SIG-M5 (cell line): ENCODE measurements at places on chromosomes 4 and X.

GRCh38 chr4:1402021-1402515 lies 4.2 kb downstream of the NKX1-1 start:
- no peak for DNase-seq

DNA sequence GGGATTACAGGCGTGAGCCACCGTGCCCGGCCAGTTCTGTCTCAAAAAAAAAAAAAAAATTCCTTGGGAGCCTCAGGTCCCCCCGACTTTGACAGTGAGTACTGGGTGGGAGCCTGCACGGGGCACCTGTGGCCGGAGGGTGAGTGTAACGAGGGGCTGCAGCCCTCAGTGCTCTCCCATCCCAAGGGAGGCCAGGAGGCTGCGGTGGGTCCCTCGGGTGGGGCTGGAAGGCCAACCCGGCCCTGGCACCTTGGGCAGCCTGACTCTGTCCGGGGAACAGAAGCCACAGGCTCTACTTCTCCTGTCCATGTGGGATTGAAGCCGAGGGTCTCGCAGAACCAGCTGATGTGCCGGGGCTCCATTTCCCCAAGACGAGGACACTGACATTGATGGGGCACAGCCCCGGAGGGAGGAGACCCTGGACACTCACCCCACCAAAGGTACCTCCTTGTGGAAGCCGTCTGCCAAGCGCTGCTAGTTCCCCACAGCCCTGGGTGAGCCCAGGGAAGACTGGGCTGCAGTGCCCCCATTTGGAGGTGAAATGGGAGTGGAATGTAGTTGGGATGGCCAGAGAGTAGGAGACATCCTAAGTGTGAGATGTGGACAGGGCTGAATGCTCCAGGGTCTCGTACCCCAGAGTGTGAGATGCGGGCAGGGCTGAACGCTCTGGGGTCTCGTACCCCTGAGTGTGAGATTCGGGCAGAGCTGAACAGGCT lies 2.3 kb upstream of the SLC26A1 start:
- no peak for DNase-seq

DNA sequence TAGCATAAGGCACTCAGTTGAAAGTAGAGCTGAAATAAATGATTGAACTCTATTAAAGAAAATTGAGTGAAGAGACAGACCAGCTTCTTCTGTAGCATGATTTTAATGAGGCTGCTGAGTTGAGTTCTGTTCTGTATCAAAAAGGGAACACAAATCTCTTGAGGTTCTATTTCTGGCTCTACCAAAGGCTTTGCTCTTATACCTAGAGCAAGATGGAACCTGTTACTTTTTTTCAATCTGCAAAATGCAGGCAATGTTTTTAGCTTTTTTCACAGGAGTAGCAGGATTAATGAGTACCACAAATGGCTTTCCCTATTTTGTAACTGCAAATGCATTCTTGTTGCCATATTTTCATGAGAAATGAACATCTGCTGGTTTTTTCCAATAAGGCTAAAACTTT lies 4.2 kb upstream of the ERVMER34-1 start:
- no peak for DNase-seq

DNA sequence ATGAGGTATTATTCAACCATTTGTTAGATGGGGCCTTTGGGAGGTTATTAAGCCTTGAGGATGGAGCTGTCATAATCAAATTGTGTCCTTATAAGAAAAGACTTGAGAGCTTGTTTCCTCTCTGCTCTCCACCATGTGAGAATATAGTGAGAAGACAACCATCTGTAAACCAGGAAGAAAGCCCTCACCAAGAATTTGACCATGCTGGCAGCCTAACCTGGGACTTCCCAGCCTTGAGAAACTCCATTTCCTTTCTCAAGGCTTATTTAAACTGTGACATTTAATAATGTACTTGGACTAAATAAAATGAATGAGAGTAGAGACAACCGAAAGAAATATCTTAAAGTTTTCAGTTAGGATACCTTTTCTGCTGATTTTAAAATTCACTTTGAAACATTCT lies 83.7 kb upstream of the GC start:
- no peak for DNase-seq

DNA sequence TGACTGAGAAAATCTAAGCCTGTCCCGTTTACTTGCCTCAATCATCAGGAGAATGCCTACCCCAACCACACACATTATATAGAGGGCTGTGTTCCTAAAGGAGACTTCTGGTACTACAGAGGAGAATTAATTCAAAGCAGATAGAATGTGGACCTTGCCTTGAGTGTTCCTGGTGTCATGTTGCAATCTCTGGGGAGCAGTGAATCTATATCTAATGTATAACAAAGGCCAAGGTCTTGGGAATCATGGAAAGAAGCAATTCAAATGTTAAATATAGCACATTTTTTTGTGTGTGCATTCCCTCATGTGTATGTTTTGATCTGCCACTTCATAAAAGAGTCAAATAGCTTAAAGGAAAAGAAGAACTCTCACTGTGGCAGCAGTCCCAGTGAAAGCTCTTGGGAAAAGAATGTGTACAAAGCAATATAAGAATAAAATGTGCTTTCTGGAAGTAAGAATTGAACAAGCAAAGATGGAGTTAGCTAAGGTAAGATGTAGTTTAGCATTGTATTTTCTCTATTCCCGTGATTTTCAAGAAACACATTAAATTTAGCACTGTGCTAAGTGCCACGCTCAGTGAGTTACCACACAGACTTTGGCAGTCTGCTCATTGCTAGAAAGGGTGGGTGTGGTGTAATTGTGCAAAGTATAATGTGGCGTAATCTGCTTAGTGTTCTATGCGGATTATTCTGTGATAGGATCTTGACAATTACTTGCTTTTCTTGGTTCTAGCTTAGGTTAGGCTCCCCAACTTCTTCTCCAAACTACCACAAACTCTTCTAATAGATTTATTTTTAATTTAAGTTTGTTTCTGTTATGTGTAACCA lies 13.7 kb downstream of the ADH6 start:
- DNase-seq: no peak

- DNase-seq: no peak
Measured at GRCh38 chr4:184688447-184688846, 38.9 kb downstream of the PRIMPOL start.

- no peak for DNase-seq
Measured at GRCh38 chr4:145828802-145829485, 109.7 kb downstream of the ZNF827 start.

DNA sequence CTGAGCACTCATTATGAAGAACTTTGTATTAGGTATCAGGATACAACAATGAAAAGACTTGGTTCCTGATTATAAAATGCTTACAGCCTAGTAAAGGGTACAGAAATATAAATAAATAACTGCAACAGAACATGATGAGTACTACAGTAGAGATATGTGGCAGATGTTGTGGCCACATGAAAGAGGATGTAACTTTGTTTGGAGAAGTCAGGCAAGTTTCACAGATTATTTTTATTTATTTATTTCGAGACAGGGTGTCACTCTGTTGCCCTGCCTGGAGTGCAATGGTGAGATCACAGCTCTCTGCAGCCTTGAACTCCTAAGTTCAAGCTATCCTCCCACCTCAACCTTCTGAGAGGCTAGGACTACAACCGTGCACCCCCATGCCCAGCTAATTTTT lies 15.8 kb upstream of the UBE2K start:
- DNase-seq: no peak

DNA sequence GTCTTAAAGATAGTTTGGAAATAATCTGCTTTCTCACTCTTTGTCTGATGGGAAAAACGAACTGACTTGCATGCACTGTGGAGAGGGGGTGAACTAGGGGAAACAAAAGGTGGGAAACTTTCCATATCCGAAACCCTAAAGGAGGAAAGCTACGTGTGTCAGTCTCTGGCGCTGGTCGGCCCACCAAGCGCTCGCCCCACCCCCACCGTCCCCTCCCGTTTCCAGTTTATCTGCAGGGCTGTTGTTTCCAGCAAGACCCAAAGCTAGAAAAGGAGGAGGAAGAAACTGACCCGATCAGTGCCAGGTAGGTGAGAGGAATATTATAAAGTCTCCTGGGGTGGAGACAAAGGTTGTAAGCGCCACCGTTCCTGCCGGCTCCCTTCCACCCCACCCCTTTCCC lies 552 bp downstream of the TCEAL9 start:
- no peak for DNase-seq

DNA sequence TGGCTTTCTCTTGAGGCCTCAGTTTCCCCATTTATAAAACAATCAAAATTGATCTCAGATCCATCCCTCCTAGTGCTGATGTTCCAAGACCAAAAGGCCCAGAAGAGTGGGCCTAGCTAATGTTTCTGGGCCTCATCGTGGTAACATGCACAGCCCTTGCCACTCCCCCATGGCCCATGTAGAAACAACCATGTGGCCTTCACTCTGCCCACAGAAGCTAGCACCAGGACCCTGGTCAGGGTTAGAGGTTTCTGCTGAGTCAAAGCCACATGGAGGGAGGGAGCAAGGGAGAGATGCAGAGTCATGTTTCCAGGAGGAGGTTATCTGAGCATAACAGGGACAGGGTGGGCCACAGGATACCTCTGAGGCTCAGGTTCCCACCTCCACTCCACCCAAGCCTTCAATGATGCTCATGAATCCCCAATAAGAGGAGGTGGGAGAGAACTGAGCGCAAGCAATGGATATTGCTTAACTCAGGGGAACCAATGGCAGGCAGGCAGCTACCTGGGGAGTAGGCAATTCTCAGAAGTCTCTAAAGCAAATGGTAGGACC lies 16.9 kb downstream of the OTUD5 start:
- no peak for DNase-seq

DNA sequence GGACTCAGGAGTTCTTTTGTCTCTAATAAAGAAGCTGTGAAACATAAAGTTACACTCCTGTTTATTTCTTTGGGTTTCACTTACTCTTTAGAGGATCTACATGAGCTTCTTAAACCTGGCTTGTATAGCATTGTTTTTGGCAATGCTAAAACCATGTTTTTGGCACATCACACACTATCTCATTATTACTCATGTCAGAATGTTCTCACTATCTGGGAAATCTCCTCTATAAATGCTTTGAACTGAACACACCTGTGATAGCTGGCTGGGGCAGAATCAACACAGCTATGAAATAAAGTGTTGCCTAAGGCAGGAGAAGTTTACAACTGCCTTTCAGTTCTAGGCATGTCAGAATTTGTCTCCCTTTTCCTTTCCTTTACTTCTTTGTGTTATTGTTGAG lies 52.6 kb downstream of the SULT1B1 start:
- DNase-seq: no peak

GRCh38 chr4:2928242-2929176 lies 34.7 kb downstream of the NOP14 start:
- no peak for DNase-seq

DNA sequence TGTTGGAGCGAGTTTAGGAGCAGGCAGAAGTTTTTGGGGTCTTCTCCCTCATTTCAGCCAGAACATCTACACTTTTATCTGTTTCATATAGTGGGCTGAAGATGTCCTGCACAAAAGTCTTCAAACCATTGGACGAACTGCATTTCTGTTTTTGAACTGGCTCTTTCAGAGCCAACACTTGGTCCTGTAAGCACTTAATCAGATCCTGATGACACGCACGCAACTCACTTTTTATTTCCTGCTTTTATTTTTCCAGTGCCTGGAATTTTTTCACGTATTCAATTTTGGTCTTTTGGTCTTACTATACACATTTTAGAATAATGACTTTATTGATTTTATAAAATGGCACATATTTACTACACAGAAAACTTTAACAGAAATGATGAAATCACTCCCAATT lies 40.2 kb upstream of the NKX3-2 start:
- DNase-seq: no peak

GRCh38 chr4:109953556-109953955 lies 40.9 kb downstream of the EGF start:
- no peak for DNase-seq

- DNase-seq: no peak
Measured at GRCh38 chr4:63296773-63297172, 1112.5 kb downstream of the TECRL start.

DNA sequence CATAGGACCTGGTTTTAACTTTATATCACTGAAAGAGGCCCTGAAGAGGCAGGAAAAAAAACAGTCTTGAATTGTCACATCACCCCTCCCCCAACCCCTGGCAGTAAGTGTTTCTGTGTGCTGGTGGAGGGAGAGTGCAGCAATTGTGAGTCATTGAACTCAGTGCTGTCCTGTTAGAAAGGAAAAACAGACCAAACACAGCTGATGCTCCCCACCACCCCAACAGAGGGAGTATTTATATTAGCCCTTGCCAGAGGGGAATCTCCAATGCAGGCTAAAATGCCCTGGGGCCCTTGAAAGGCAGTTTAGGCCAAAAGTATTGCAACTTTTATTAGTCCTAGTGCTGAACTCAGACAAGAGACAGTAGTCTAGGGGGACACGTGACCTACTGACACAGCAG lies 197.8 kb upstream of the AGTR2 start:
- no peak for DNase-seq

- DNase-seq: no peak
Measured at GRCh38 chr4:28241021-28241420, 1380.4 kb downstream of the STIM2 start.
